K562 (cell line): ENCODE measurements at places on chromosomes 7 and 10.
A peak's percentile ranks its signal among the peaks of the same experiment; 100 is the strongest.

GRCh38 chr7:44045226-44046014, 918 bp downstream of the DBNL start:
- peak; percentile 9 for DNase-seq

DNA sequence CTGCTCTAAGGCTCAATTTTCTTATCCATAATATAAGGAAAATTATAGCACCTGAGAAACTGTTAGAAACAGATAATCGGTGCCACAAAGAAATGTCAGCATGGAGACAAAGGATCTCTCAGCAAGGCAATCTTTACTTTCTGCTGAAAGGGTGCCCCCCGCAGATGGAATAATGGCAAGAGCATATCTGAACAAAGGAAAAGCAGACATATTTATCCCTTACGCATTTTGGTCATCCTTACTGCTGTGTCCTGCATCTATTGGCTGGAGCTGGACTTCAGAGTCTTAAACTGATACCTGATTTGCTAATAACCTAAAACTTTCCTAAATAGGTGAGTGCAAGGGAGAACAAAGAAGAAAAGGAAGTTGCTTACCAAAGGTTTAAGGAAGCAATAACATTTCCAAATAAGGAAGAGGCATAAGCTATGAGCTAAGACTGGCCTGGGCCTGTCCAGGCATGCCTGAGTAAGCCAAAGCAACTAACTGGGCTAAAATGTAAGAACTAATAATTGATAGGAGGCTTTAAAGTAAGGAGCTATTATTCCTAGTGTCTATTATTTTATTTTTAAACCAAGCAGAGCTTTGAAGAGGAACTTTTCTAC, 39.6 kb upstream of the ELMO1 start:
- no peak for DNase-seq

DNA sequence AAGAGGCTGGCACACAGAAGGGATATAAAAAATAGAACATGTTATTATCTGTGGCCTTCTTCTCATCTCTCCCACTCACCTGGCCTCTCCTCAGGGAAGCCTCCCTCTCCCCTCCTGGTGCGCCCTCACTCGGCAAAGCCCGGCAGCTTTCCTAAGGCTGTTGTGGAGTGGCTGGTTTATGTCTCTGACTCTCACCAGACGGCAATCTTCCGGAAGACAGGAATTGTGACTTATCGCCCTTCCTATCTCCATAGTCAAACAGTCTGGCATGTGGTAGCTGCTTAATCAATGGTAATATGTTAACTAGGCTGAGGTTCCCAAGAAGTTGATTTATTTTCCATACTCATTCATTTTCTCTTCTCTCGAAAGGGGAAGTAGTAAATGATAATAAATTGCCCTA, 78.7 kb downstream of the ATXN7L1 start:
- no peak for DNase-seq

DNA sequence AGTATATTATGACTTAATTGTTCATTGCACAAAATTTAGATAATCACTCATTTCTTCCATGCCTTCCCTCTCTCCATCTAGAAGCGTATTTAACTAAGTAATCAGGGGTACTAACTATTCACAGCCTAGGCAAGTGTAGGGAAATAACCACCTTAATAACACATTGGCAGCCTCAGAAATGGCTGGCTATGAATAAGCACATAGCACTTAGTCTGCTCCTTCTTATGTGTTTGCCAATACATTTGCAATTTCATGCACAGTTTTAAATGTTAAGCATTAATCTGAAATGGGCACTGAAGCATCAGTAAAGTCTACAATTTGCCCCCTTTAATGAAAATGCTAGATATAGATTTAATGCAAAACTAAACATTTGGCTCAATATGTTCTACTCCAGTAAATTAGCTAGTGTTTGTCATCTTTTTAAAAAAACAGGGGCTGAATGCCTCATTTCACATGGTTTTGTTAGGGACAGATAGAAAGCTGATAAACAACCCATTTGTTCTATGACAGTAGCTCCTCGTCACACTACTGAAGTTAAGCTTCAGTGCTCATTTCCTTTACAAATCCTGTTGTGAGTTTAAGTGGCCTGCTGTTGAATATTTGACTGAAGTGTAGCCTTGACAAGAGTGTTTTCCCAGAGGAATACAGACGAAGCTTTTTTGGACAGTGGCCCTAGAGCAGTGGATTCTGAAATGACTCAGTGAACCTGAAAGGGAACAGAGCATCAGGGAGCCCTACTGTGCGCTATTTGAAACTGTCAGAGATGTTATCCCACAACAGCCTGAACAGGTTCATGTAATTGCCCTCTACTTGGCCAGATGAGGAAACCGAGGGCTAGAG, 30.5 kb downstream of the HHEX start:
- no peak for DNase-seq

- no peak for DNase-seq
Observed at GRCh38 chr7:41508755-41509154, 194.1 kb downstream of the INHBA start.

DNA sequence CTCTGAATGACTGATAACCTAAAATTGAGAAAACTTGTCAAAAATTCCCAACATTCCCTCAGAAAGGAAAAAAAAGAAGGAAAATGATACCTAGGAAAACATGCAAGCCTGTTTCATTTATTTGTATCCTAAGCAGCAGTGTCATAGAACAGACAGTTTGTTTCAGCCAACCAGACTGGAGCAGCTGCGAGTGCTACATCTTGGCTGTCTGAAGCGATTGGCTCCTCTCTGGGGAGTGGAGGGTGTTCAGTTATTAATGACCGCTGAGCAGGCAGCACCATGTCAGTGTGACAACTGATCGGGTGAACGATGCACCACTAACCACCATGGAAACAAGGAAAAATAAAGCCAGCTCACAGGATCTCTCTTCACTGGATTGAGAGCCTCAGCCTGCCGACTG, at the start of gene LRRN3:
TSS of gene LRRN3 (plus strand) at position 282 of the 400 bp plus-strand sequence. CDS start 31,646 bp downstream, outside the sequence.
- peak; percentile 13 for DNase-seq

- DNase-seq, result no peak
Observed at GRCh38 chr7:50314836-50315592, 10.5 kb downstream of the IKZF1 start.
